CD4-positive, alpha-beta T cell treated with Interleukin-4 for 4 hours (primary cell): ENCODE measurements at places on chromosomes 5 and 9.

GRCh38 chr5:39352951-39353350 lies 11.3 kb downstream of the C9 start:
- DNase-seq: no peak

GRCh38 chr9:97366889-97367288 lies 45.0 kb upstream of the TDRD7 start:
- no peak for DNase-seq

GRCh38 chr9:12503606-12504122 lies 189.5 kb upstream of the TYRP1 start:
- no peak for DNase-seq

- no peak for DNase-seq
These were observed 99.6 kb upstream of the TAF11L2 start for GRCh38 chr5:17398431-17398830.

DNA sequence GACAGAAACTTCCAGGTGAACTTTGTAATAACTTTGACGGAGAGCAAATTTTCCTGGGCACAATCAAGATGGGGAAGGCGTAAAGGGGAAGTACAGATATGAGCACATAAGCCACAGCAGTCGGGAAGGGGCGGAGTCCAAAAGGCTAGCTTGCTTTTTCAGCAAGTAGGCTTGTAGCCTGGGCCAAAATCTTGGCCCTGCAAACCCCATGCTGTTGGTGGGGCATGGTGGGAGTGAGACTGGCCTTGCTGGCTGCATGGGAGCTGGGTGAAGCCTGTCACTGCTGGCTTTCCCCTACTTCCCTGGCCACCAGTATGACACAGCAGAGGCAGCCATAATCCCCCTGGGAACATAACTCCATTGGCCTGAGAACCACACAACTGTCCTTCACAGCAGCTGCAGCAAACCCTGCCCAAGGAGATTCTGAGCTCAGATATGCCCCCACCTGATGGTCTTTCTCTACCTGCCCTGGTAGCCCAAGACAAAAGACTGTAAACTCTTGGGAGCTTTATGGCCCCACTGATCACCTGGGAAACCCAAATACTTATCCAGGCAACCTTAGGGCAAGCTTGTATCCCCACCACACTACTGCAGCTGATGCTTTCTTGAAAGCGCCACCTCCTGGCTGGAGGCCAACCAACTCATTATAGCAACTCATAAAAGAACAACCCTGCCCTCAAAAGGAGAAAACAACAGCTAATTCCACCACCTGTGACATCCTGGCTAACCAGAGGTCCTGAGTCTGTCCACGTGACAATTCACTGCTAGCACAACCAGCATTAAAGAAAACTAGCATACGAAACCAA lies 24.0 kb downstream of the DCTN4 start:
- DNase-seq: no peak

DNA sequence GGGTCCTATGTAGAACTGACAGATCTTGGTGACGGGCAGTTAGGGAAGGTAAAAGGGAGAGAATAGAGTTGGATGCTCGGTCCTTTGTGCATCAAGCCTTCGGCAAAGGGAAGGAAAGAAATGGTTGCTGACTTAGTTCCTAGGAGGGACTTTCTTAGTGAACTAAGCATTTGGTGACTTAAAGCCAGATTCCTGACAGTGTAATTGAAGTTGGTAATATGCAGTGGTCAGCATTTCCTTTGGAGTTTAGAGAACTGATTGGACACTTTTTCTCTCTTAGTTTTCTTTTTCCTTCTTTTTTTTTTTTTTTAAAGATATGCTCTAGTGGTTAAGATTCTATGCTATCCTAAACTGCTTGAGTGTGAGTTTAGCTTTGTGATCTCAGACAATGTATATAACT lies 2.3 kb downstream of the CLTA start:
- no peak for DNase-seq
